ENCODE measurements at places on chromosomes 2 and 18.

DNA sequence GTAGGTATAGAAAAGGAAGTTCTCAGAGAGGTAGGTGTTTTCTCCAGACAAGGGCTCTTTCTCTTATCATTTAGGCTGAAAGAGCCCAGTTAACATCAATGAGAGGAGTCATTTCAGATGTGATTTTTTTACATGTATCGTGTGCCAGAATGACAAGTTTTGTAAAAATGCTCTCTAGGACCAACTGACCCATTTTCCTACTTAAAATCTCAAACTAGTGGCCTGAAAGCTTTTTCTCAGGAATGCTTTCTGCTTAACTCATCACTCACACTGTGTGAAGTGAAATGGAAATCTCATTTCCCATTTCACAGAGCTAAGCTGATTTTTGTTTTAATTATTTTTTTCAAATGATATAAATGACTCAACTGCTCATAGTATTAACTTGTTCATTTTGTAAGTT, 128.7 kb upstream of the CYP26B1 start:
- no peak for DNase-seq

DNA sequence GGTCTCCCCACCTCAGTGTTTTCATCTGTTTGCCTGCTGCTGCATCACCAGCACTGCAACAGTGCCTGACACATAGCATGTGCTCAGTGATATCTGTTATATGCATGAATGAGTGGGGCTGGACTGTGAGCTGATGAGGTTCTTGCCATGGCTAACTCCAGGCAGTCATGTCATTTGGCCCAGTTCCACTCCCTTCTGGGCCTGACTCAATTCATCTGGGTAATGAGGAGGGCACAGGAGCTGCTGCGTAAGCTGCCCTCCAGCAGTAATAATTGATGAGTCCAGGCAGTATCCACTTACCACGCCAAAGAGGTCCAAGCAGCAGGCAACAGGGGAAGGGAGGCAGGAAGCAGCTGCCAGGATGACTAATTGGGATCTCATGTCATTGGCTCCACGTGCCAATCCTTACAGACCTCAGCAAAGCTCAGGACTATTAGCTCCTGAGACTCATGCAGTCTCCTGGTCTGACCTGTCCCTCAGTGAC, 34.1 kb upstream of the MAT2A start:
- no peak for DNase-seq

DNA sequence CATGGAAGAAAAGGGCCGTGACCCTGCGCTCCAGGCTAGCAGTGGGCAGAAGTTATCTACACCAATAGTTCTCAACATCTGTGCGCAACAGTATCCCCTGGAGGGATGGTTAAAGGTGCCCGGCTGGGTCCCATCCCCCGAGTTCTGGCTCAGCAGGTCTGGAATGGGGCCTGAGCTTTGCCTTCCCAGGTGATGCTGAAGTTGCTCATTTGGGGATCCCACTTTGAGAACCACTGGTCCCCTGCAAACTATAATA, 31.1 kb downstream of the DNMT3A start:
- no peak for DNase-seq

DNA sequence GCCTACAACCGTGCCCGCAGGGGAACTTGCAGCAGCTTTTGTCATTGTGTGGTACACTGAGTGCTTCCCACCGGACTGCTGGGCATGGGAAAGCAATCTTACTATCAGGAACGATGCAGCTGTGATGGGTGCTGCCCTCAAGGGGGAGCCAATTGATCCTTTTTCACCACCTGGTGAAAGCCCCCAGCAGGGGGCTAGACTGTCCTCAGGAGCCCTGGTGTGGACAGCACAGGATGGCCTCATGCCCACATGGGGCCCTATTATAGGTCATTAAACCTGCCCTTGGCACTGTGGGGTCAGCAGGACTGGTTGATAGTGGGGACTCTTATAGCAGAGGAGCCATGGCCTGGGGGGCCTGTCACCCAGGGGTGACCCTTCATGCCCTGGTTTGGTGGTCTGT, 172.2 kb downstream of the GLI2 start:
- no peak for DNase-seq

- DNase-seq, result no peak
These were observed 309.0 kb upstream of the GULP1 start for GRCh38 chr2:187982668-187983067.

DNA sequence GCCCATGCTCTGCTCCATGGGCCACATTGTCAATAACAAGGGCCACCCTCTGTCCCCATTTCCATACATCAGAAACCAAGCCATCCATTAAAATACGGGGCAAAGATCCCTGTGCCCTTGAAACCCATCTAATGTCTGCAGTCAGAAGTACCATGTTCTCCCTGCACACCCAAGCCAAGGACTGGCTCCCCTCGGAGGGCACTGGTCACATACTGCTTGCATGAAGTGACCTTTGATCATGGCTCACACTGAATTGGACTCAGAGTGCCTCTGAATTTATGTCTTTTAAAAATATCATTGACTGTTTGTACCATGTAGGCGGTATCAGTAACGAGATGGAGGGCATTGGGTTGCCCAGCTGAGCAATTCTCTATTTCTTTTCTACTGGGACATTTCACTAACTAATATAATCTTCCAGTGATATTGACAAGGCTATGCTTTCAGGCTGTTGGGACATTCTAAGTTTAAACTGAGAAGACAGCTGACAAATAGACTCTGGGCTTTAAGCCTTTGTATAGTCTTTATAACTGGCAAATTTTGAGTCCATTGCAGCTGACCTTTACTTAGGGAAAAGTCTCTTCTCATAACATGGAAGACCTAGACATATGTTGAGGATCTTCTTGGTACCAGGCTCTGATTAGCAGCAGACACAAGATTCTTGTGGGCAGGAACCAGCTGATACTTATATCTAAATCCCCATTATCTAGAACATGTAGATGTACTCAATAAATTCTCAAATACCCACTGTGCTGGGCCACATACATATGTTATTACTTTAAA, 214.3 kb downstream of the MYCN start:
- DNase-seq, result peak; percentile 15

DNA sequence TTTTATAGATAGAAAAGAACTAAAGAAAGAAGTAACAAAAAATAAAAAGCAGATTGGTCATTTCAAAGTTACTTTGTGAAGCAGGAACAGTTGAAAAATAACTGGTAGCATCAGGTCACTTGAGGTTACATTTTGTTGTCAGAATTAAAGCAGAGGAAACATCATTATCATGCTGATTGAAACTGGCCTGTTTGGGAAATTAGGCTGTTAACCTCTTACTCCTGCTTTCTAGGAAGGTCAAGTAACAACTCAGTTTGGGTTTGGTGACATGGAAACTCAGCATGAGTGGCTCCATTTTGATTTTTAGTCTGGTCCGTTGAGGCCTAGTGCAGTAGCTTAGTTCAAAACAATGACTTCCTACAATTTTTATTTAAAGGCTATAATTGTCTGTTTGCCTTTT, 1383.5 kb downstream of the DPP10 start:
- DNase-seq, result no peak

- DNase-seq, result no peak
These were observed 507.9 kb upstream of the CDH2 start for GRCh38 chr18:28684746-28685355.

GRCh38 chr2:178361588-178361987, 89.4 kb downstream of the PRKRA start:
- DNase-seq, result no peak

DNA sequence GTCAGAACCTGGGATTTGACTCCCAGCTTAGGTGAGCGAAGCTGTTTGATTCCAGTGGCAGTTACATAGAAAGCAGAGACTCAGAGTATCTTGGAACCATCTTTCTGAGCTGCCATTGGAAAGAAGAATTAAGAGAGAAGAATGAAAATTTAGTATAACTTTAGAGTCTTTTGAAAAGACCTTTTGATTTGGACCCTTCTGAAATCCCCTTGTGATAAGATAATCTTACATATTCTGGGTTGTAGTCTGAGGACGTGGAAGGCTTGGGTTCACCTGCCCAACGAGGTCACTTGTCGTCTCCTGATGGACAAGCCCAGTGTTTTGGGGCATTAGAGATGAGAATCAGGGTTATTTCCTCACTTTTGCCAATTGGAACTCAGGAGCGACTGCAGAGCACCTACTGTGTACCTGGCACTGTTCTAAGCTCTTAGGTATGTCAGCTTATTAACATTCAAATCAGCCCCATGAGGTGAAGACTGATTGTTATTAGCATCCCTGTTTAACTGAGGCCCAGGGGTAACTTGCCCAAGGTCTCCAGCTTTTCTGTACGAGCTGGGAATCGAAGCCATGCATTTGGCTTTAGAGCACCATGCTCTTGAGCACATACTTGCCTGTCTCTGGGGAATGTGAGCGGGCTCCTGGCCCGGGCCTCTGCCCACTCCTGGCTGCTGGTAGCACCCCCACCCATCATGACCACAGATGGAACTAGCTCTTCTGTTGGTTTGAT, 2.9 kb downstream of the HK2 start:
- peak; percentile 77 for DNase-seq

DNA sequence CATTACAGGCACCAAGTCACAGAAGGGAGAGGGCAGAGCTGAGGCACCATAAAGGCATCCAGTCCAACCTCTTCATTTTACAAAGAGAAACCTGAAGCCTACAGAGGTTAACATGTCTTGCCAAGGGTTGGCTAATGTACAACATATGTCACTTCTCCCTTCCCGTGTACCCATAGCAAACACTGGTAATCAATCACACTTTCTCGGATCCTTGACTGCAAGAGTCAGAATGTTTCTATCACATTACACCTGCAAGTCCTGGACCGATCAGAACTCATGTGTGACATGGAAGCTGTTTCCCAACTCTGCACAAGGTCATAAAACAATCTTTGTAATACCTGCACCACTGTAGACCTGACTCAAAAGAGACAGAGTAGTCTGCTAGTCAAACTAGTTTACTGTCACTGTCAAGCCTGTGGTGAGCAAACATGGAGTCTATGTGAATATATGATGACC, 6.0 kb downstream of the ANKRD44 start:
- no peak for DNase-seq

GRCh38 chr2:176140513-176141317, 10.6 kb upstream of the HOXD4 start:
- peak; percentile 95 for DNase-seq

DNA sequence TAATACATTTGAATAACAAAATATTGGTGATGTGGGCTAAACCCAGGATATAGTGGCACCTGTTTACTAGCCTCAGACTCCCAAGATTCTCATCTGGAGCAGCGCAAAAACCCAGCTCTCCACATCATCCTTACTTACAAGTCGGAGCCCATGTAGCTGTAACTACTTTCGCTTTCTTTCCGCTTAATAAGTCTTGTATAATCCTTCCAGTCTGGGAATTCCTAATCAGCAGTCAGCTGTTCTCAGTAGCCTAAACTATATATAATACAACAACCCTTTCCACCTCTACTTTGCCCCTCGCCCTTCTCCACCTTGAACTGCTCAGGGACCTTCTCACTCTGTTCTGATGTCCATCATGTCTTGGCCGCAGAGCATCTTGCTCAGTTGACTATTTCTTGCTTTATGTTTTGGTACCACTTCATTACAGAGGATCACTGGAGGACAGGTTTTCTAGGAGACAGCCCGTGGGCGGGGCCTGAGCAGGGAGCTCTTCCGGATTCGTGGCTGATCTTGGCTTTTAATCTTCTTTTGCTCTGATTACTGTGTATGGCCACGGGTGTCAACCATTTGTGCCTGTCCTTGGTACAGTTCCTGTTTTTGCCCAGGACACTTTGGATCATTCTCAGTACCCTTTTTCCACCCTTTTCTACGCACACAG, 119.9 kb upstream of the SERTAD2 start:
- no peak for DNase-seq

DNA sequence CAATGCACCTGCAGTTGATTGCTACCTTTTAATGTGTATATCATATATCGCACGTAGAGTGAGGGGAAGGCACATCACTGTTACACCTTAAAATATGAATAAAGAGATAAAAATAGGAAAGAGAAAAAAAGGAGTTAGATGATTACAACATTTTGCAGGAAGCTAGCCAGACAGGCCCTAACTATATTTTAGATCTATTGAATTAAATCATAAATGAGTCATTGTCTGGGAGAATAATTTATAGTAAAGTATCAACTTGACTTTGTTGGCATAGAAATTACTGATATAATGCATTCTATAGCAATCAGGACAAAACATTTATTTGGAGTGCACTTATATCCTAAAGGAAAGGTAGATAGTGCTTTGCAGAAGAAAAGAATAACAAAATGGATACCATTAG, 384.9 kb upstream of the NXPH2 start:
- no peak for DNase-seq

DNA sequence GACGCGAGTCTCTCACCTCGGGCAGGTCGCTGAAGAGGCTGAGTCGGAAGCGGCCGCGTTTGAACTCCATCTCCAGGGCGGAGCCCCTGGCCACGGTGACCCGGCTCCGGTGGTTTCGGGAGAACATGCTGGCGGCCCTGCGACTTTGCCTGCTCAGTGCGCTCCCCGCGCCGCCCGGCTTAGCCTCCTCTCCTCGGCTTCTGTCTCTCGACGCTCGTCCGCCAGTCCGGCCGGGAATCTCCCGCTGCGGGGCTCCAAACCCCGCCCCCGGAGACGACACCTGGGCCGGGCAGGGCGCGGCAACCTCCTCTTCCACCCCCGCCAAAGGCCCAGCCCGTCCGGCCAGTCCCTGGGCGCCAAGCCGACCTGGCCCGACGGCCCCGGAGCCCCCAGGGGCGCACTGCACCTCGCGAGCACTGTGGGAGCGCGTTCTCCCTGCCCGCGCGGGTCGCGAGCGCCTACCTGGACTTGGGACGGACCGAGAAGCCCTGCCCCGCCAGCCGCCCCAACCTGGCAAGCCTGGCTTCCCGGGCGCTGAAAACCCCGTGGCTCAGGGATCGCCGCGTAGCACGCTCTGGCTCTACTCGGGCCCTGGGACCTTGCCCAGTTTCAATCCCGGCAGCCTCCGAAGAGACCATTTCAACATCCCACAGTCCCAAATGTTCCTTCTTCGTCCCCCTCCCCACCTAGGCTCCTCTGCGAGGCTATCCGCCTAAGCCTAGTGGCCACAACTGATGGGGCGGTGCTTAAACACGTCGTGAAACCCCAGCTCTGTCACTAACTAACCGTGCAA, at the start of gene RTKN:
TSS of gene RTKN (minus strand) at position 248 of the 793 bp plus-strand sequence. CDS start at position 127, 121 bp downstream.
- DNase-seq, result peak; percentile 94

GRCh38 chr18:36440614-36441013, 143.1 kb downstream of the FHOD3 start:
- no peak for DNase-seq

DNA sequence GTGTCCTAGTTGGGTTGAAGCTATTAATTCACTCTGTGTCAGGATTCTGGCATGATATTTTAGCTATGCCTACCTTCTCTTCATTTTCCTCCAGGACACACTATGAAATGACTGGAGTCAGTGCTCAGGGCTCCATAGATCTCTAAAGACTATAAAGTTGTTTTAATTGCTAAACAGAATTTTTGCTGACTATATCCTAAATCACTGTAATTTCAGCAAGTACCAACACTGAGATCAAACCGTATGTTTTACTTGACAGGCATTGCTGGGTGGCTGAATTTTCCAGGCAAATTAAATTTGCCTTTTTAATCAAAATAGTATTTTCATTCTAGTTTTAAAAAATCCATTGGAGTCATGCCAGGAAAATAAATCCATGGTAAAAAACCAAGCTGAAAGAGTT, 138.1 kb downstream of the LRP1B start:
- DNase-seq, result no peak

DNA sequence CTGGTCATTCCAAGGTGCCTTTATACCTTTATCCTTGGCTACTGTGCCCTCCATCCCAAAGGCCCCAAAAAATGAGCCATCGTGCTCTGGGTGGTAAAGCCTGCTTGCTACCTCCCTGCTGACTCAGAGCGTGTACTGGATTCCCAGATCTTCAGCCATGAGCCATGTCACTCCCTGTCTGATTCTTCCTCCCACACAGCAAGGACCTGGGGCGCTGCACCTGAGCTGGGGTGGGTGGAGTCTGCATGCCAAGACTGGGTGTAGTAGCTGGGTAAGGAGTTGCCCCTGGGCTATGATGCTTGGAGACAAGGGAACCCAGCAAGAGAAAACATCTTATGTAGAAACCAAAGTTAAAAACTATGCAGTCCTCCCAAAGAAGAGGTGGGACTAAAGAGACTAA, 37.2 kb upstream of the APCDD1 start:
- DNase-seq, result no peak

All from endodermal cell (in vitro differentiated cells).